ENCODE measurements at places on chromosomes 6 and 20.

GRCh38 chr6:126537061-126537816 lies 197.3 kb downstream of the CENPW start:
- no peak for DNase-seq

GRCh38 chr20:10581823-10582222 lies 92.0 kb downstream of the JAG1 start:
- no peak for DNase-seq

DNA sequence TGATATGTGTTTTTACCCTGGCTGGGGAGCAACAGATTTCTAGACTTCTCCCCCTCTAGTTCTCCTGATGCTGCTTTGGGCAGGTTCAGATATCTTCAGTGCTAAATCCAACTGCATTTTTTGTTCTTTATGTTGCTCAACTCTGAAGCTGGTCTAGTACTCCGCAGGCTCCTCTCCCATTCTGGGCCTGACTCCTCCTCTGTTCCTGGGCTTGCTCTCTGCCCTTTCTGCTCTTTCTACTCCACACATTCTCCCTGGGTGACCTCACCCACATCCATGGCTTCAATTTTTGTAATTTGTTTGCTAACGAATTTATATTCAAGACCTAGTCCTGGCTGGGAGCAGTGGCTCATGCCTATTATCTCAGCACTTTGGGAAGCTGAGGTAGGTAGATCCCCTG lies 6.4 kb downstream of the FYN start:
- DNase-seq, result no peak

- no peak for DNase-seq
Observed at GRCh38 chr6:63764318-63764916, 128.8 kb downstream of the PHF3 start.

DNA sequence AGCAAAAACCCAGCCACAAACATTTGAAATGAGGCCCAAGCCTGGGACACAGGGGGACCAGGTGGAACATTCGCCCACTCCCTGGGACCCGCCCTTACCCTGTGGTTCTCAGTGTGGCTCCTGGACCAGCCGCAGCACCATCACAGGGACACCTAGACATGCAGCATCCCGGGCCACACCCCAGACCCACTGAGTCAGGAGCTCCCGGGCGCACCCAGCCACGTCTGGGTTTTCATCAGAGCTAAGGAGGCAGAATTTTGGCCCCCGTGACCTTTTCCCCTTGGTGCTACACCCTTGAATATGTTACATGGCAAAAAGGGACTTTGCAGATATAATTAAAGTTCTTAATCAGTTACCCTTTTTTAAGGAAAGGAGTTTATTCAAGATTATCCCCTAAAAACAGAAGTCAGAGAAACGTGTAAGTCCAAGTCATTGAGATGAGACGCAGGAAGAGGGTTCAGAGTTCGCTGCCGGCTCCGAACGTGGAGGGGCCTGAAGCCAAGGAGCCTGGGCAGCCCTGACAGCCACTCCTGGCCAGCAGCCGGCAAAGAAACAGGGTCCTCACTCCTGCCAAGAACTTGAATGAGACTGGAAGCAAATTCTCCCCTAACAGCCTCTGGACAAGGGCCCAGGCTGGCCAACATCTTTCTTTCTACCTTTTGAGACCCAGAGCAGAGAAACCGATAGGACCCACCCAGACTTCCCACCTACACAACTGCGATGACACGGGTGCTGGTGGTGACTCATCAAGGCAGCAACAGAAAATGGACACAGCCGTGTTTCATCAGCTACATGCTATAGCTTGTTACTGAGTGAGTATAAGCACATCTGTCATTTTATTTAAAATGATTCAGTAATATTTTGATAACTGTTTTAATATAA lies 25.3 kb downstream of the BFSP1 start:
- no peak for DNase-seq

DNA sequence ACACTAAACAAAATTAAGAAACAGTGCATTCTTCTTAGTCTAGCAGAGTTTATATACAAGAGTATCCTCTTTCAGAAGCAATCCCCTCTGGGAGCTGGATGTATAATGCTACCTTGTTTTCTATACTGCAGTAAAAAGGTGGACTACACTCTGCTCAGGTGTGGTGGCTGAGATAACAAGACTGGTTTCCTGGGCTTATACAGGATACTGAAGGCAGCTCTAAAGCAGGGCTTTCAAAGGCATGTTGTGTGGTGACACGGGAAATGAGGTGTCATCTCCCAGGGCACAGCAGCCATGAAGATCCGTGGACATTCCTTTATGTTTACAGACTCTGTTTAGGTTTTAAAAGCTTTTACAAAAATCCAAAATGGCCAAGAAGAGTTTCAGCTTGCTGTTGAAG lies 136.7 kb downstream of the MAP3K4 start:
- no peak for DNase-seq

DNA sequence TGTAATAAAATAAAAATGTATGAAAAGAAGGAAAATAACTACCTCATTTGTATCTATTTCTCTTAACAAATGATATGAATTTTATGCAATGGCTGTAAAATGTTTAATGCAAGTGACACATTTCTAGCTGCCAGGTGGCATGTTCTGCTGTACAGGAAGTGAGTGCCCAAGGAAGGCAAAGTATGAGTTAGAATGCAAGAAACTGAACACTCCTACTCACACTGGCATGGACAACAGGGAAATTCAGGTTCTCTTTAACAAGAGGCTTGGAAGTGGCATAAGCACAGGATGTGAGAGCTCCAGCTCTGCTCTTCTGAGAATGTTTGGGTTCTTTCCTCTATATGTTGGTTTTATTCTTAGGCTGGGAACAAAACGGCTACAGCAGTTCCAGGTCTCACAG lies 20.4 kb upstream of the LAMA4 start:
- DNase-seq, result no peak

DNA sequence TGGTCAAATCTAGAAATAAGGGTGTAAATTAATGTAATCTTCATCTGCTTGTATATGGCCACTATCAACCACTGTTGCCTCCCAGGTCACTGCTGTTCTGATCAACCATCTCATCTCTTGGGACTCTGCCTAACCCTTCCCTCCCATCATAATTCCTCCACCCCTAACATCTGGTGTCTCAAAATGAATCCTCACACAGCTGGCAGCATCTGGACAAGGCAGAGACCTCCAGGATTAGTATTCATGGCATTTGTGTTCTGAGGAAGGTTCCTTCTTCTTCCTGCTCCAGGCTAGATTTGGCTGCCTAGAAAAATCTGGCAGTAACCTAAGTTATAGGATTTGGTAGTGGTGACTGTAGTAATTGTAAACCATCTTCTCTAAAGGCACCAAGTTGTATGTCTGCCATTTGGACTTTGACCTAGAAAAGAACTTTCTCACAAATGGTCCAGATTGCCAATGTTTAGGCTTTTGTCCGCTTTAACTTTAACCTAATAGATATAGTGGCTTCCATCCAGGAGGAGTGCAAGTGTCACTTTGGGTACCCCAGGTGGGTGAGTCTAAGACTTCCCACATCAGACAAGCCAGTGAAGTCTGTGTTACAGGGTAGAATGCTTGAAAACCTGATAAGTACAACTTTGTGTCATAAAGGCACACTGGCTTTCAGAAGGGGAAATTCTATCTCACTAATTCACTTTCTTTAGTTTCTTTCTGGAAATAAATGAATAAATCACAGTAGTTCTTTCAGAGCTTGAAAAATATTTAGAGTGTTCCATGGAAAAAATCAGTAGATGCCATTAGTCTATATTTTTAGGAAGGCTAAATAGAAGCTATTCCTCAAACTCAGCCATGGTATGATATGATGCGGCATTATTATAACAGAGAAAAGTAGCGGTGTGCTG lies 3.0 kb upstream of the PHACTR2 start:
- no peak for DNase-seq

- no peak for DNase-seq
Observed at GRCh38 chr6:9527679-9528286, 887.1 kb downstream of the TFAP2A start.

GRCh38 chr20:33291416-33291815 lies 8.4 kb downstream of the BPIFB1 start:
- no peak for DNase-seq

- no peak for DNase-seq
Observed at GRCh38 chr6:131885237-131885636, 65.9 kb downstream of the CCN2 start.

- peak; percentile 100 for DNase-seq
Observed at GRCh38 chr6:93419304-93420162, at the start of gene EPHA7. Gene EPHA7, minus strand, starts transcription at chr6:93419559. Its CDS starts 218 bp downstream, at chr6:93419341.

All from left forelimb (tissue), 1 donor.